Cardiac septum (tissue), 1 donor: ENCODE measurements at places on chromosomes 11 and 22. TPM values are rescaled to one million over a fixed set of nuclear protein-coding genes. Genes with fewer than 3 reads are reported as not detected.

- DNase-seq = no peak
Measured at GRCh38 chr11:65403607-65404121, 17.2 kb downstream of the FRMD8 start.

DNA sequence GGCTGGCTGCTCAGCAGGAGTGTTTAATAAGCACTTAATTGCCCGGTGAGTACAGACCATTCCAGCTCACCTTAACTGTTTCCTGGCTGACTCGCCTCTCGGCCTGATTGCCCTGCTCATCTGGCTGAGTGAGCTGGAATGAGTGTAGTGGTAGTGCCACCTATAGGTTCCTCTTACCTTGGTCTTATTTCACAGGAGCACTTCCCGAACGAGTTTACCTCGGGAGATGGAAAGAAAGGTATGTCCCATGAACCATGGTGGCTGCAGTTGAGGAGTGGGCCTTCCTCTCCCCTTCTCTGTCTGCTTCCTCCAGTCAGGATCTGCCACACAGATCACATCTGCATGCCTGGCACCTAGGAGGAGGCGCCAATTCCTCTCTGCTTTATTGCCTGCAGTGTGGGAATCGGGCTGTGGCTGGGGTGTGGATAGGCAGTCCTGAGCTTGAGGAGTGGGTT, 26.7 kb downstream of the UPB1 start:
- no peak for DNase-seq

GRCh38 chr11:72423840-72424239, 10.5 kb downstream of the CLPB start:
- DNase-seq = no peak

GRCh38 chr11:28965819-28966218, 857.6 kb downstream of the METTL15 start:
- DNase-seq = no peak

DNA sequence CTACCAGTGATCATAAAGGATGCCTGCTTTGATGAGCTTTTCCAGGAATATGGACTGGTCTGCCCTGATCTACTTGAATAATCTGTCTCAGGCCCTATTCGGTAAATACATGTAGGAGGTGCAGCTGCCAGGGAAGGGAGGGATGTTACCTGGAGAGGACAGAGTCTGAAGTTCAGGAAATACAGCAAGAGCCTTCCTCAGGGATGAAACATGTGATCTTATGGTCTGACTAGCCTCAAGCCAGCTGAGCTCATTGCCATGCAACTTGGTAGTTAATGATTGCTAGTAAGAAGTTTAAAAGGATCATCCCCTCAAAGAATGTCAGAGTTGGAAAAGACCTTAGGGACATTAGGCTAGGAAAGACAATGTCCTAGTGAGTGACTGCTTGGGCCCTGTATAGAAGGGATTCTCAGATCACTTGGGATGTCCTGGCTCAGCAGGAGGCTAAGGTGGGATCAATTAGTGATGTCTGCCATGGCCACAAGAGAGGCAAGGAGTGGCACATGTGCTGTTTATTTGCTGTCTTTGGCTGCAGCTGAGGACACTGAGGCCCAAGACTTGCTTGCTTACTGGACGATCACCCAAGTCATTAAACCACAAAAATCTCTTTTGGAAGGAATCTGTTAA, 18.5 kb downstream of the PTPRJ start:
- peak; percentile 22 for DNase-seq

DNA sequence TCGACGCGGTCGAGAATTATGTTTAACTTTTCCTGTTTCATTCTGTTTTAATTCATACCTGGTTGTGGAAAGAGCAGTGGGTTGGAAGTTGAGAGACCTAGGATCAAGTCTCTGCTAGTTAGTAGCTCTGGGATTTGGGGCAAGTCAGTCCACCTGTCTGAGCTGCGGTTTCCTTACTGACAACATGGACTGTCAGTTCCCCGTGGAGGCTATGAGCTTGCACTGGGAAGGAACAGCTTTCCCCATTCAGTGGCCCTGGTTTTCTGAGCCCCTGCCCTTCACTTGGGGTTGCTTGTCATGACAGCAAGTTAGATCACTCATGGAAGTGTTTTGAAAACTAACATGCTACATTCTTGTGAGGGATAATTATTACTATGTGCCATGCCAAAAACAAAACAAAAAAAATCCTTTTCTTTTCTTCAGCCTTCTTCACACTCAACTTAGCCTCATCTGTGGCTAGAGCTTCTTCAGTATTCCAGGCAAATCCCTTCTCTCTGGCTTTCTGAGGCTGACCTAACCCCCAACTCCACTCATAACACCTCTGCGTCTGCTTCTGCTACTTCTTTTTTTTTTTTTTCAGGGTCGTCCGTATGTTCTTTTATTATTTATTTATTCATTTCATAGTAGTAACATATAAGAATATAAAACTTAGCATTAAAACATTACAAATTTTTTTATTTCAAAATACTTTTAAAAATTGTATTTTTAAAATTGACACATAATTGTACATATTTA, 43.0 kb upstream of the ZBED5 start:
- no peak for DNase-seq

GRCh38 chr11:1827931-1828330, 6.9 kb upstream of the SYT8 start:
- DNase-seq = no peak

DNA sequence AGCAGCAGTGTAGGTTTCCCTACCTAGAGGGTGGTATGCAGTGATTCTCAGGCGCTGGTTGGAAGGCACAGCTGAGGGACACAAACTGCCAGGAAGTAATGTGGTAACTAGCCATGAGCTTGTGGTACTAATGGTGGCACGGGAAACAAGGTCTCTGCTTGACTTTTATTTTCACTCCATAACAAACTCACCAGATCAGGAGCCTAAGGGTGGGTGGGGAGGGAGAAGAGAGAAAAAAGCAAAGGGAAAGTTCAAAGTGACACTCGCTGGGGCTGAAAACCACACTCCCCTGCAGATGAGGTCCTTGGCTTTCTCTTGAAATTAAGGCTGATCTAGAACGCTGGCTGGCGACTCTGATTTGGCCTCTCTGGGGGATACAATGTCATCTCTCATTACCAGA, 22.0 kb downstream of the TRAF6 start:
- DNase-seq = no peak

The TUT1 gene
- total RNA-seq = 11.7 TPM

The OR56A1 gene
- total RNA-seq = not detected

The OTOG gene
- not detected for total RNA-seq
